ENCODE measurements at places on chromosomes 3 and 15.

DNA sequence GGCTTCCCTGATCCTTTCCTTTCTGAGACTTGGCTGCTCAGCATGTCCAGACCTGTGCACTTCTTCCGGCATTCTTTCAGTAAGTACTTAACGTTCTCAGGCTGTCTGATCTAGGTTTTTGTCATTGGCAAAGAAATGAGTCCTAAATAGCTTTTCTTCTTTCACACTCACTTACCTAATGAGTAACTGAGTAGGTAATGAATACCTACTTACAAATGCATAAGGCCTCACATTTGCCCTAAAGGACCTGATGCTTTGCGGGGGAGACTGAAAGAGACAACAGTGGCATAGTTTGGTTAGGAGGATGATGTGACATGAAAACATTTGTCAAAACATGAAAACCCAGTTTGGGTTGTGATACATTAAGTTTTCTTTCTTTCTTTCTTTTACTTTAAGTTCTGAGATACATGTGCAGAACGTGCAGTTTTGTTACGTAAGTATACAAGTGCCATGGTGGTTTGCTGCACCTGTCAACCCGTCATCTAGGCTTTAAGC lies 516.7 kb upstream of the CFAP20DC start:
- DNase-seq: no peak

GRCh38 chr15:59993950-59994401 lies 10.1 kb upstream of the FOXB1 start:
- DNase-seq: no peak

DNA sequence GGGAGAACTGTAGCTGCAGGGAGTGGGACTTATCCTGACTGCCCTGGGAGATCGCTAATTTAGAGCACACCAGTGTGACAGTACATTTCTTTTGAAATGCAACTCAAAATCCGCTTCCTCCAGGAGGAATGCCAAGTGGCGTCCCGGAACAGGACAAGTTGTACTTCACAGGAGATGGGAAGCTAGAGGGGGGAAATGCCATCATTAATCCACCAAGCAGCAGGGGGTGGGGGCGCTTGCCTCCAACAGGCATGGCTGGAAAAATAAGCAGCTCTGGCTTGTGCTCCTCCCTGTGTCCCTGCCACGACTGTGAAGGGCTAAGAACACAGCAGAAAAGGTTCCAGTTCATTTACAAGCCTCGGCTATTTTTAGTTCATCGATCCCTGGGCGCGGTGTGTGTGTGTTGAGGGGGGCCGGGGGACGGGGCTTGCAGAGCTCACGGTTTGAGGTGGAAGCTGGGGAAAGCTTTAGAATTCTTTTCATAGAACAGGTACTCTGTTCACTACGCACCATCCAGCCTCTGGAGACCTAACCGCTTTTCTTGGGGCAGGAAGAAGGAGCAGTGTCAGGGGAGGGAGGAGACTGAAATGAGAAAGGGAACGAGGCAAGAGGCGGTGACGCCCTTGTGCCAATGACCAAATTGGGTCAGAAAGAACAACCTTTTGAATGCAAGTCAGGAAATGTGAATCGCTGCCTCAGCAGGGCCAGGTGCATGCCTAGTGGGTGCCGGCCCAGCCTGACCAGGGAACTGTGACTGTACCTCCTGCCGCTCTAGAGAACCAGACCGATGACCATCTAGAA lies 51.8 kb upstream of the DGKG start:
- no peak for DNase-seq

GRCh38 chr15:85443593-85444087 lies 63.2 kb downstream of the AKAP13 start:
- DNase-seq: peak; percentile 48

DNA sequence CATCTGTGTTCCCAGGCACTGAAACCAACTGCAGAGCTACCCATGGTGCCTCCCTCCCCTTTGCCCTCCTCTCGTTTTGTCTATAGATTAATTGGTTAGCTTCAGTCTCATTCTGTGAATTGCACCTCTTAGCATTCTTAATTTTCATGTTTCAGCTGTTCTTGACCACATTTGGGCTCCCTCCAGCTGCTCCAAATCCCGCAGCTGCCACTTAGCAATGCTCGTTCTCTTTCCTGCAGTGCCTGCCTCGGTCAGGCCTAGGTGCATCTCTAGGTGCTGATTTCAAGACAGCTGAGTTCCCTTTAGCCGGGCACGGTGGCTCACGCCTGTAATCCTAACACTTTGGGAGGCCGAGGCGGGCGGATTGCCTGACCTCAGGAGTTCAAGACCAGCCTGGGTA lies 47.0 kb upstream of the SMAD3 start:
- no peak for DNase-seq

GRCh38 chr3:53795176-53795575 lies 51.0 kb downstream of the CHDH start:
- no peak for DNase-seq

GRCh38 chr15:61137105-61137792 lies 91.9 kb downstream of the RORA start:
- DNase-seq: no peak

- no peak for DNase-seq
Observed at GRCh38 chr15:66128116-66128680, 125.4 kb downstream of the MEGF11 start.

GRCh38 chr3:179247289-179248015 lies 3.5 kb downstream of the KCNMB3 start:
- no peak for DNase-seq

DNA sequence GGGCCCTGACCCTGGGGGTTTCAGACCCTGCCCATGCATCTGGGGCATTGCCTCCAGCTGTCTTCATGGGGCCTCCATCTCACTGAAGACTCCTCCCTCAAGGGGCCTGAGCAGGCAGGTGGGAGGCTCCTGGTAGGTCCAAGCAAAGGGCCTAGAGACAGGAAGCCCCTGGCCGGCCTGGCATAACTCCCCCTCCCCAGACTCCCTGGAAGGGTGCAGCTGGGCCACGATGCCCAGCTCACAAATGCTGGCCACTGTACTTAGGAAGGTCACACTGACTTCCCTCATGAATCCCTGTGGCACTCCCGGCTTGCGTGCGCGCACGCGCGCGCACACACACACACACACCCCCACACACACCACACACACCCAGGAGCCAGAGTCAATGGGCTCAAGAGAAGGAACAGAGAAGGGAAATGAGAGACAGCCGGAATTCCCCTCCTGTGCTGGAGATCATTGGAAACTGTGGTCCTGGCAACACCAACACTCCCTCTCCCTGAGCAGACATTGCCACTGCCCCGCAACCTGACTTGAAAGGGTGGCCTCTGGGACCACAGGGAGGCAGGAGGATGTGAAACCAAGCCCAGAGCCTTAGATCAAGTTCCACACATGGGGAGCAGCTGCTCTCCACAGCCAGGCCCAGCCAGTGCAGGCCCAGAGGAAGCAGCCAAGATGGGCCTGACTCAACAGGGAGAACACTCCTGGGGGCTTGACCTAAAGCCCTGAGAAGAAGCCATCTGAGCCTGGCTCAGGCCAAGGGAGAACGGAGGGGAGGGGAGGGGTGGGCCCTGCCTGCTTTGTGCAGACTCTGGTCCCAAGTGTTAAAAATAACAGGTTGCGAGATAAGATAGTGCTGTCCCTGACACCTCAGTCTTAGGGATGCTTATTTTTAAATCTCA lies 69.7 kb downstream of the SCN5A start:
- no peak for DNase-seq

DNA sequence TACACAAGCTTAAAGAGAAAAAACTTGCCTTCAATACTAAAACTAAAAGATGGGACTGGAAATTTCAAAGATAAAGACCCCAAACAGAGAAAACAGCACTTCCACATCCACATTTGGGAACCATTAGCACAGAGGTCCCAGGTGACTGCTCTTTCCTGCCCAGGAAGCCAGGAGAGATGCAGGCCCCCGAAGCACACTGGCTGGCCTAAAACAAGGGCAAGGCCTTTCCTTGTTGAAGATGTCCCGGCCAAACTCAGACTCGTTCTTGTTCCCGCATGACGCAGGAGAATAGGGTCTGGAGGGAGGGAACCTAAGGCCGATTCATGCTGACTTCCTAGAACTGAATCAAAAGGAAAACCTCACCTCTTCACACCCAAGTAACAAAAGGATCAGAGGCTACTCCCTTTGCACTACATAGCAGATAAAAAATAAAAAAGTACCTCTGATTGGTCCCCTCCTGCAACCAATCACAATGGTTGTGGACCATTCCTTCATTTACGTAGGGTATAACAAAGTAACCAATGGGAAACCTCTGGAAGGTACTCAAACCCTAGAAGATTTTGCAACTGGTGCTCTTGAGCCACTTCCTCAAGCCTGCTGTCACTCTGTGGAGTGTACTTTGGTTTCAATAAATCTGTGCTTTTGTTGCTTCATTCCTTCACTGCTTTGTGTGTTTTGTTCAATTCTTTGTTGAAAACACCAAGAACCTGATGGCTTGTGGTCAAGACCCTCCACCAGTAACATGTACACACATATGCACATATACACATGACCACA lies 48.7 kb downstream of the EFCAB12 start:
- no peak for DNase-seq

GRCh38 chr3:195036574-195036973 lies 234.4 kb downstream of the XXYLT1 start:
- no peak for DNase-seq

DNA sequence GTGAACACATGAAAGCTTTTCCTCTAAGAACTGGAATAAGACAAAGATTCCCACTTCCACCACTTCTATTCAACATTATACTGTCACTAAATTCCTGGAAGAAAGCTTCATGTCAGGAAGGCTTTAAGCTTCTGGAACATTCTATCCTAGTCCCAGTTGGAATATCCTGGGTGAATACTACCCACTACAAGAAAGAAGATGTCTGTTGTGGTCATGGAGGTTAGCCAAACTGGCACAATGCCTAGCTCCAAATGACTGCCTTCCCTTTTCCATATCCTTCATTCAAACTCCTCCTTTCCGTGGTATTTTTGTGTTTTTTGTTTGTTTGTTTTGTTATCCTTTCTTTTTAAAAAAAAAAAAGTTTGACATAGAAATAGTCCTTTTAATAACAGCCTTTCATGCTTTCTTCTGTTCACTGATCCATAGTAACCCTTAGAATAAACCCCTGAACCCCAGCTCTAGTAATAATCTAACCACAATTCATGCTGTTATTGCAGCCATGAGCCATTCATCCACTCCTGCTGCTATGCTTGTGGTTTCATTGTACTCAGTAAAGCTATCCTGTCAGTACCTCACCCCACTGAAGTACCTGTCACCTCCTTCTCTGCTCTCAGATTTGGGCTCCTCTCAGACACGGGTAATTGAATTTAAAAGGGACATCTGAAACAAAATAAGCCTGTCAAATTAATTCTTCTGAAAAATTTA lies 447.5 kb downstream of the IGSF11 start:
- DNase-seq: no peak

DNA sequence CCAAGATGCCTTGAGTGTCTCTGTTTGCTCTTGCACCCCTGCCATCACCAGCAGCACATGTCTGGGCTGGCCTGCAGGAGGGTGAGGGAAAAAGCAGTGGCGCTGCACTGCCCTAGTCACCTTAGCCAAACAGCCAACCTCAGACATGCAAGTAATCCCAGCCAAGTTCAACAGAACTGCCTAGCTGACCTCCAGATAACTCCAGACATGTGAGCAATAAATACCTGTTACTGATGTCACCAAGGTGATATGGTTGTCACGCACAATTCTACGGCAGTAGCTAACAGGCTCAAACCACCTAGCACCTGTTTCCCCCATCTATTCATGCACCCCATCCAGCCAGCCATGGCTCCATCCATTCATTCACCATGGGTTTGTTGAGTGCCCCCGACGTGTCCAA lies 99.9 kb downstream of the SRGAP3 start:
- DNase-seq: no peak

DNA sequence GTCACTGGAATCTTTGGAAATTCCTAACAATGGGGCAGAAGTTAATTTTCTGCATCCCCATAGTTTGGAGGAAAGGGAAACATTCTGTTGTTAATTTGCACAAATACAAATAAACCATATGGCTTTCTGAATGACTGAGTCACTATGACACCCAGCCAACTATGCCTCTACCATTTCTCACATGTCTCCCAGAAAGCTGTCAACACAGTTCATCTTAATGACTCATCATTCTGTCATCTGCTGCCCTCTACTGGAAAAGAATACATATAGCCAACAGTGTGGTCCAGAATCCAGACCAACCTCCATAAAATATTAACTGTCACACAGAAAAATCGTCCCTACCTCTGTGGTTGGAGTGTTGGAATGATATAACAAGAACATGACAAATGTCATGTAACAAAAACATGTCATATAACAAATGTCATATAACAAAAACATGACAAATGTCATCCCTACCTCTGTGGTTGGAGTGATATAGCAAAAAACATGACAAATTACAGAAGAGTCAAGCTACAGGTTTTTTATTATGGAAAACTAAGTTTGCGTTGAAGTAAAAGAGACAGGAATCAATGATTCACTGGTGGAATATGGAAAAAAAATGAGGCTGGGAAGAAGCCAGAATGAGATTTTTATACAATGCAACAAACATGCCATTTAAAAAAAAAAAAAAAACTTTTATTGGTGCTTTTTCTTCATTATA lies 47.7 kb upstream of the GYG1 start:
- DNase-seq: peak; percentile 63

- no peak for DNase-seq
Observed at GRCh38 chr15:92822216-92823144, 77.6 kb upstream of the CHD2 start.

DNA sequence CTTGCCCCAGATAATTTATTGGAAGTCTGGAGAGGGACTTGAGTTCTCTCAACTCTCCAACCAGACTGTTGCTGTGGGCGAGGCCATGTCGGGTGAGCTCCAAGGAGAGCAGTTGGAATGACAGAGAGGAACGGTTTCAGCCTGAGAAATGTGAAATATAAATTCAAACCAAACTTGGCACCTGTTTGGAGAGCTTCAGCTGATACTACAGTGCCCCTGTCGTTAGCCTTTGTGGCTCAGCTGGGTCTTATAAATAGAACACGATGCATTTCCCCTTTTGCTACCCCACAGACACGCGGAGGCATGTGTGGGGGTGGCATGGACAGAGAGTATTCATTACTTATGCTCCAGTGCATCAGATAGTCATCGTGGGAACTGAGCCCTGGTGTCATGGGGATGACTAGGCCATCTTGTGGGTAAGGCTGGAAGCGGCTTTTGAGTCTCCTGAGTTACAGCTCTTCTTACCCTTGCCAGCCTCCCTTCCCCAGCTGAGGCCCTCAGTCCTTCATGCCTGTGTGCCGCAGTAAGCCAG lies 15.6 kb downstream of the SMAD3 start:
- no peak for DNase-seq

DNA sequence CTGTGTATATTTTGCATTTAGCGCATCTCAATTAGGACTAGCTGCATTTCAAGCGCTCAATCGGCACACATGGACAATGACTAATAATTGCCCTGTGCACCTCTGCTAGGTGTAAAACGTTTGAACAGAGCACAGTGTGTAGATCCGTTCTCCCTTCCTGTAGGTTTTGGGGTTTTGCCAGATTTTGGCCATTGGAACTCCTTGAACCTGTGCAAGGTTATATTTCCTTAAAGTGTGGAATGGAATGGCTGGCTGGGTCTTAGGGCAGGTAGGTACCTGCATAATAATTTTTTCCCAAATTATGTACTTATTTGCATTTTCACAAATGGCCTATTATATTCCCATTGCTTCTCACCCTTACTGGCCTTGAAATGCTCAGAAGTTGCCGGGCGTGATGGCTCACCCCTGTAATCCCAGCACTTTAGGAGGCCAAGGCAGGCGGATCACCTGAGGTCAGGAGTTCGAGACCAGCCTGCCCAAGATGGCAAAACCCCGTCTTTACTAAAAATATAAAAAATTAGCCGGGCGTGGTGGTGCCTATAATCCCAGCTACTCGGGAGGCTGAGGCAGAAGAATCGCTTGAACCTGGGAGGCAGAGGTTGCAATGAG lies 777 bp downstream of the RNU5B-1 start:
- peak; percentile 46 for DNase-seq

- DNase-seq: no peak
Observed at GRCh38 chr3:115698851-115699591, 75.7 kb downstream of the GAP43 start.

Data from HEK293T (cell line).